KBM-7 (cell line): ENCODE measurements at places on chromosomes 3 and 15.

DNA sequence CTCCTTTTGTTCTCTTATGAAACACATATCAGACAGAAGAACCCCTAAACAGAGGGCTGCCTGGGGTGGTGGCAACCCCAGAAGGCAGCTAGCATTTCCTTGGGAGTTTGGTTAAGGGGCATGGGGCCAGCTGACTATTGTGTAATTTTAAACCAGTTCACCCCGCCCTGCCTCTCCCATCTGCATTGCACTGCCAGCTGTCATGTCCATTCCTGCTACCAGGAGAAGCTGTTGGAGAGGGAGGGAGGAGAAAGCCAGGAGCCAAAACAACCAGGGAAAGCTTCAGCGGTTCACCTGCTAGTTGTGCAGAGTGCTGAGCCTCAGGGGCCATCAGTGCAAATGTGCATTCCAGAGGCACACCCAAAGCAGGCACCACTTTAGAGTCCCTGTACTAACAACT is 47.6 kb upstream of the ATP1B3 start:
- no peak for DNase-seq

DNA sequence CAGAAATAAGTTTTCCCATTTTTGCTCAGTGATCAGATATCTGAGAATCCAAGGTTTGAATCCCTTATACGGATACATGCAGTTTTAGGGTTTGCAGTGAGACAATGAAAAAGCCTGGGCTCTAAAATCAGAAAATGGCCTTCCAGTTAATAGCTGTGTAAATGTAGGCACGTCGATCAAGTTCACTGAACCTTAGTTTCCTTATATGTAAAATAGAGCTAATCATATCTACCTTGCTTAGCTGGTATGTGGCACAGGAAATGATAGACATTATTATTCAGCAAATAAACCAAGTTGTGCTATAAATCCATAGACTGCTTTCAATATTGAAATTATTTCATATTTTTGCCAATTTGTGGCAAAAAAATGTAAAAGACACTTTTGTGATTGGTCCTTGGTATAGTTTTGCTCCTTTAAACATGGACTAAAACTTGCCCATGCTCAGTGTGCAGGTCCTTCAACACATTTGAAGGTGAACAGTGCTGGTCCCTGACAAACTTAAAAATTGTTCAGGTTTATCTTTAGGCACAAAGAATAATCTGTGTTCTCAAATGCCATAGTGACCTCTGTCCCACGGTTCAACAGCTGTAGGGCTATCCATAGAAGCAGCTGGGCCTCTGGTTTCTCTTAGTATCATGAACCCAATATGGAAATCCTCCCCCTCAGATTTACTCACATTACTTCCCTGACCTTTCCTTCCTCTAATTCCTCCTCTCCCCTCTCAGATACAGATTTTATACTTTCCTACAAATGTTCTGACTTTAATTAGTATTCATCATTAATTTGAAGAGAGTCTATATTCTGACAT is 51.0 kb downstream of the CCDC54 start:
- DNase-seq = peak; percentile 7

DNA sequence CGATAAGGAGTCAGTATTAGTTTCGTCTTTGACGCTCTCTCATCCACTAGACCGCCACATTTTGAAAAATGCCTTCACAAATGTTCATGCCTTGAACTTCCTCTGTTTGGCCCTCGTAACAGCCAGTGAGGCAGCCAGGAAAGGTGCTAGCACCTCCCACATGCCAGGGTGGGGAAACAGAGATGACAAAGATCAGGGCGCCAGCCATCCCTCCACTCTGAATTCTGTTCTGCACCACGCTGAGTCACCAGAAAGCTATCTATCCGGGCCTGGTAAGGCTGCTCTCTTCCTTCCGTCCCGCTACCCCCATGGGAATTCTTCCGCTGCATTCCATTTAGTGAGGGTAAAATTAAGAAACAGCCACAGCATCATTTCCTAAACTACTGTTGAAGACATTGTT is 31.3 kb upstream of the BCL2L10 start:
- no peak for DNase-seq

GRCh38 chr3:100205171-100205570 is 55.6 kb upstream of the TBC1D23 start:
- DNase-seq = no peak

DNA sequence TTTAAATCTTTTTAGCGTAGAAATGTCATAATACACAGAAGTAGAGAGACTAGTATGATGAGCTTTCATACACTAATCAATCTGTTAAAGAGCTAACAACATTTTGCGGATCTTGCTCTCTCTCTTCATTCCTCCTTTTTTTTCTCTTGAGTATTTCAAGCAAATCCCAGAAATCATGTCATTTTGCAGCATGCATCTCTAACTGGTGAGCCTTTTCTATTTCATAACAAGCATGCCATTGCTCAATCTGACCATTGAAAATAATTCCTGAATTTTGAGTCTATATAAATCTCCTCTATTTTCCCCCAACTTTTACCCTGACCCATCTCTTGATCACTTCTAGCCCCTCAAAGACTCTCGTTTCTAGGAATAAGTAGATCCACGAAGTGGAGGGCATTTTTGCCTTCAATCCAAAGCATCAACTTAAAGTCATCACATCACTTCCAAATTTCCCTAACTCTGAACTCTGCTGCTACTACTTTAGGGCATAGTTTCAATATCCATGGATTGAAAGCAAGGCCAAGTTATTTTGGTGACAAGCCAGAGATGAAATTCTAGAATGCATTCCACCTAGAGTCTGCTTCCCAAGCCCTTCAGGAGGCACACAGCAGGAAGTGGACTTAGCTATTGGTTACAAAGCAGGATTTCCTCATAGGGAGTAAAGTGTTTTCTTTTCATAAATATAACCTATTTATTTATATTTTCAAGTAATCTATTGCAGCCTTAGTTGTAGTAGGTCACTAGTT is 253.5 kb upstream of the ZPLD1 start:
- DNase-seq = no peak

GRCh38 chr15:60731583-60732130 is 252.7 kb upstream of the ICE2 start:
- no peak for DNase-seq

- no peak for DNase-seq
Measured at GRCh38 chr3:141239511-141240281, 8.1 kb downstream of the PXYLP1 start.

DNA sequence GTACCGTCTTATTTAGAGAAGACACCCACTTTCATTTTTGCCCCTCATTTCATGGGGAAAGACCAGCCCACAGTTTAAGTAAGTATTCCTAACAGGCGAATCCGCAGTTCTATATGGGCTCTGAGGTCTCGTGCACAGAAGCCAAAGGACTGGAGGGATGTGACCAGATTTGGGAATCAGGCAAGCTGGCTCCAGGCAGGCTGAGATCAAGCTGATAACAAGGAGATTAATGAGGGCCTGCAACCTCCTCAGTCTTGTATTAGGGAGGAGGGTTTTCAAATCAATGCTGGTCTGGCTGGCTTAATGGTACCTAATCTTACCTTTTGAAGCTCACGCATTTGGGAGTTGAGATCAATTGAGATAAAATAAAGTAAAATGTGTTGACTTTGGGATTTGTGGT is 15.3 kb downstream of the ST8SIA2 start:
- DNase-seq = no peak

DNA sequence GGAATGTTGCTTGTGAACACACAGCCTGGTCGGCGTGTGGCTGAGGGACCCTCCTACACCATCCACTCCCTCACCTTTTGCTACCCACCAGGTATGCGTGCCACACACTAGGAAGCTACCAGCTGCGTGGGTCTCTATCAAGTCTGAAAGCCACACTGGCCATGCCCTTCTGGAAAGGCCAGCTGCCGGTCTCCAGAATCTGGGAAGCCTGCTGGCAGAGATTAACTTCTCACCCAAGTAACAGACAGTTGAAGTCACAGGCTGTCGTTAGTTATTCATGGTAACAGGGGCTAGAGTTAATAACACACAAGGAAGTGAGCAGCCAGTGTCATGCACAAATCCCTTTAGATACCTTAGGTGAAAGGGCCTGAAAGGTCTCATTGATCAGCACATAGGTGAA is 48.1 kb downstream of the SUSD5 start:
- DNase-seq = no peak

GRCh38 chr15:101349047-101349951 is 54.3 kb upstream of the SNRPA1 start:
- no peak for DNase-seq

DNA sequence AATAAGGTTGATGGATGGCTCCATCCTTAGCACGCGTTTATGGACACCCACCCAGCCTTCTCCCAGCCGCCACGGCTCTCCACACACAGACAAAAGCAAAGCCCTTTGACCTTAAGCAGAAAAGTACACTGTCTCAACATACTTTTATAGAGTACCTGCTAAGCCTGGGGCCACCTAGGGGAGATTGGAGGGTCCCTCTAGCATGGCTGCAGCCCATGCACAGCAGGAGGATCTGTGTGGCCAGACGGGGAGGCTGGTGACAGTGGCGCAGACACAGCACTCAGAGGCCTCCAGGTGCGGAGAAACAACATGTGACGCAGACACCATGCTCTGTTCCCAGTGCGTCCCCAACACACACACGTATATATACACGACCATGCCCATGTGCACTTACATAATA is 174.9 kb downstream of the XXYLT1 start:
- no peak for DNase-seq

DNA sequence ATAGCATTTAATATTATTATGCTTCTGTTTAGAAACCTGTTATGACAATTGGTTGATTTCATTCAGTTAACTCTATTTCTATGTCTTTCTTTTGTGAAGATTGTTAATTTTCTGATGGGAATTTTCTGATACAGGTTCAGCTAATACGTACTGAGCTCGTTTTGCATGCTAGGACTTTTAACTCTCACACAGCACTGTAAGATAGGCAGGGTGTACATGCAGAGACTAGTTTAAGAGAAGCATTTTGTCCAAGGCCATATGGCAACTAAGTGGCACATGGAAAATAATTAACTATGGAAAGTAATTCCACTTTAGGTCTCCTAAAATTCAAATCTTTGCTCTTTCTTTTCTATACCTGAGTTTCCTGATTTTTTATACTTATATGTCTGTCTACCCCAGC is 81.9 kb downstream of the IL1RAP start:
- no peak for DNase-seq

DNA sequence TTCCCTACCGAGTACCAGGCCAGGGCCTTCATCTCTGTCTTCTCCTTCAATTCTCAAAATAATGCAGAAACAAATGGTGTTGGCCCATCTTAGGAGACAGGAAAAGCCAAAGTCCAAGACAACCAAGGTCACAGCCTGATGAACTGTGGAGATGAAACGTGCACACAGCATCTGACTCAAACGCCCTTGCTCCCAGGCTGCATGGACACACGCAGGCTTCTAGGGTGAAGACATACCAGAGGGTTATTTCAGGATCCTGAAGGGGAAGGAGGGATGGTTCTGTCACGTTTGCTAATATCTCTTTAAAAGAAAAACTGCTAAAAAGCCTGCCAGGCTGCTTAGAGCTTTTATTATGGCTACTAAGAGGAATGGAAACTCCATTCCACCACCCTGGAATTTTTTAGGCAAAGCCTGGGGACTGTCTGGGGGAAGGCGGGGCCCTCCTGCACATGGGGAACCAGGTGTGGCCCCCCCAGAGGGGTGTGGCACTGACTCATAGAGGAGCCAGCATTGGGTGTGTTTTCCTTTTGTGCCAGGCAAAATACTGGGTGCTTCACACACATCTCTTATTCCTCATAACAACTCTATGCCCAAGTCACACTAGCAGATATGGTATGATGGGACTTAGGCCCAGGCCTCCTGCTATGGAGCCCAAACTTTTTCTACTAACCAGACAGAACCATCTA is 62.9 kb downstream of the UMPS start:
- DNase-seq = no peak

DNA sequence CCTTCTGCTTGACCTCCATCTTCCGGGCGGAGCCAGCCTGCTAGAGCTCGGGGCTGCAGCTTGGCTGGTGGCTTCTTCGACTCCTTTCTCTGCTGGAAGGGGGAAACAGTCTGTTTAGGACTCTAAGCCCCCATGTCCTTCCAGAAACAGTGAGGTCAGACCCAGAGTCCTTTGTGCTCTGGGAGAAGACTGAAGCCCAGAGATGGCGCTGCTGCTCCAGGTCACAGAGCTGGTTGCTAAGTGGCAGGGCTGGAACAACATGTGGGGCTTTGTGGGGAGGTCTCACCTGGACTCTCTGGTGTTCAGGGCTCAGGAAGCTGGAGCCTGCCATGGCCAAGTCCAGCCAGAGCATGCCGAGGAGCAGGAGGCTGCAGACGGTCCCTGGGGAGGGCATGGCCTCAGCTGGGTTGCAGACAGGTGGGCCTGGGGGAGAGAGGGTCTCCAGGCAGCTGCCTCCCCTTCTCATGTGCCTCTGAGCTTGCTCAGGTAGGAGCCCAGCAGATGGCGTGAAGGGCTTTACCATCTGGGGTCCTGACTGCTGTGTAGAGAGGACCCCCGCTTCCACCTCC is 2.9 kb downstream of the GHRL start:
- no peak for DNase-seq

DNA sequence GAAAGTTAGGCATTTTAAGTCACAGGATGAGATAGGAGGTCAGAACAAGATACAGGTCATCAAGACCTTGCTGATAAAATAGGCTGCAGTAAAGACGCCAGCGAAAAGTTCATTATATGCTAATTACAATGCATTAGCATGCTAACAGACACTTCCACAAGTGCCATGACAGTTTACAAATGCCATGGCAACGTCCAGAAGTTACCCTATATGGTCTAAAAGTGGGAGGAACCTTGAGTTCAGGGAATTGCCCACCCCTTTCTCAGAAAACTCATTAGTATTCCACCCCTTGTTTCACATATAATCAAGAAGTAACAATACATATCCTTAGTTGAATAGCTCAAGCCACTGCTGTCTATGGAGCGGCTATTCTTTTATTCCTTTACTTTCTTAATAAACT is 92.7 kb upstream of the PLXND1 start:
- peak; percentile 46 for DNase-seq

GRCh38 chr15:82143390-82144385 is 97.9 kb upstream of the MEX3B start:
- DNase-seq = no peak

GRCh38 chr3:152309535-152310307 is 41.0 kb downstream of the MBNL1 start:
- no peak for DNase-seq

DNA sequence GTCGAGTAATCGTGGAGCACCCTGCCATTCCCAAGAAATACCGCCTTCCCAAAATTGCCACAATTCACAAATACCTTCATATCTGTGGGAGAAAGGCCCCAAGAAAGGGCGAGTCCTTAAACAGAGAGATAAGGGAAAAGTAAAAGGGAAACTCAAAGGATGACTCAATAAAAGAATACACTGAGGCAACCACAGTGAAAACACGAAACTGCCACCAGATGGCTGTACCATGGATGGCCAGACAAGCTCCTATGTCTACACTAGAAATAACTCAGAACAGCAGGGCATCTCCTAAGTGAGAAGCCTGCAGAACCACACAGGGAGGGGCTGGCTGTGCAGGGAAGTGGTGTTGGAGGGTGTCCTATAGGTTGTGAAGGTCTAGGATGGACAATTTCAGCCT is 25.0 kb downstream of the SRGAP3 start:
- DNase-seq = no peak

- DNase-seq = no peak
Measured at GRCh38 chr3:155948476-155948875, 78.0 kb downstream of the GMPS start.

- DNase-seq = peak; percentile 59
Measured at GRCh38 chr3:18446149-18446825, 21.1 kb upstream of the SATB1 start.

GRCh38 chr3:18071833-18072232 is 329.4 kb upstream of the TBC1D5 start:
- DNase-seq = no peak
